ENCODE measurements at places on chromosomes 2 and 18.

GRCh38 chr2:168599738-168600137 lies 143.7 kb downstream of the CERS6 start:
- no peak for DNase-seq

DNA sequence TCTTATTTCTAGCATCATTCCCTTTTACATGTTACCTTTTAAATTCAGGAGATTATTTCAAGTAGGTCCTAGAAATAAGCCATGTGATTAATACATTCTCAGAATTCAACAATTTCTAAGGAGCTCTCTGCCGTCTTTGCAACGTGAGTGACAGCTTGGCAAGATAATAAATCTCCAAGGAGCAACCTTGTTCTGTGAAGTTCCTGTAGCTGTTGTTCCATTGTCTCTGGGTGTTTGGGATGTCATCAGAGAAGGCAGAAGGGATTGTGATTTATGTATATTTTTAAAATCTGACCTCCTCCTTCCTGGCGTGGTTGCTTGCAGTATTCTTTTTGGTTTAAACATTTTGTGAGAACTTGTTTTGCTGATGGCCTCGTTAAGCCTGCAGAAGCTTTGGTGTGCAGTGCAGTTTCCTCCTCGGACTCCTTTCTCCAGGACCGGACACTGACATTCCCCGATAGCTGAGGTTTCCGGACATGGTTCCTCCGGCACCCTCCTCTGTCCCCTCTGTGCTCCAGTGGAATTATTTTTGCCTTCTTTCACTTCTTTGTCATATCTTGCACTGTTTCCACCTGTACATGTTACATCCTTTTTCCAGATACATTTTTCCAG lies 33.7 kb downstream of the RAMP1 start:
- DNase-seq = no peak

DNA sequence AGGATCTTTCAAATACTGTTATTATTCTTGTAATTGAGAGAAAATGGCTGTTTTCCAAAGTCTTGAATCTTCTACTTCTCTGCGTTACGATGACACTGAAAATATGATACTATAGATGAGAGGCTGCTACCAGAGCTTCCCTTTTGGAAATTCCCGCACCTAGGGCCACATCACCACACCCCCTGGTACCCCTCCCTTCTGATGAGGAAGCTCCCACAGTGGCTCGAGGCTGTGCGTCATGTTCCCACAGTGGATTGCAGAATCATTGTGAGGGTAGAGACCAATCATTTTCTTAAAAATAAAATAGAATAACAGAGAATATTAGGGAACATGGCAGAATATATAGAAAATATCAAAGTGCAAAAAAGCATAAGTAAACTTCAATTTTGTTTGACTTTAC lies 268.9 kb upstream of the SMIM21 start:
- DNase-seq = no peak

DNA sequence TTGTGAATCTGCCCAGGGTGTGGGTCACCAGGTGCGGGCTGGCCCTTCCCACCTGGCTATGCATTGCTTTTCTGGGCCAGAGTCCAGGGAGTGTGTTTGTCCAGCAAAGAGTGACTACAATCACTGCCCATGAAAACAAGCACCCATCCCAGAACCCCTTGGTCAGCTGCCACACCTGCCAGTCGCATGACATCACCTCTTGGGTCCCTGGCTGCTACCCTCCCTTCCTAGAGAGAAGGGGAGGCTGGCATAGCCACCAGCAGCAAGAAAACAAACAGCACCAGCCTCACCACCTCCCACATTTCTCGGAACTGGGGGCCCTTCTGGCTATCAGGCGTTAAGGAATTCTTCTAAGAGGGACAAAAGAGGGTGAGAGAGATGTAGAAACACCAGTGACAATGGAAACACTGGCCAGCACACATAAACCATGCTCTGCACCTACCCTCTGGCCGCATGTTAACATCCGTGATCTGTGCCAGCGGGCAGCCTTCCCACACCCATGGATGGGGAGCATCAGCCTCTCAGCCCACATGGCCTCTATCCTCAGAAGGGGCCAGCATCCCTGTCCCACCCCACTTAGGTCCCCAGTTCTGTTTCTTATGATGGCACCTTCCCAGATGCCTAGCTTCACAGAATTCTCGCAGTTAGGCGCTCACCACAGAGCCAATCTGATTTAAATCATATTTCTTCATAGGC lies 109.7 kb upstream of the GLI2 start:
- DNase-seq = no peak

DNA sequence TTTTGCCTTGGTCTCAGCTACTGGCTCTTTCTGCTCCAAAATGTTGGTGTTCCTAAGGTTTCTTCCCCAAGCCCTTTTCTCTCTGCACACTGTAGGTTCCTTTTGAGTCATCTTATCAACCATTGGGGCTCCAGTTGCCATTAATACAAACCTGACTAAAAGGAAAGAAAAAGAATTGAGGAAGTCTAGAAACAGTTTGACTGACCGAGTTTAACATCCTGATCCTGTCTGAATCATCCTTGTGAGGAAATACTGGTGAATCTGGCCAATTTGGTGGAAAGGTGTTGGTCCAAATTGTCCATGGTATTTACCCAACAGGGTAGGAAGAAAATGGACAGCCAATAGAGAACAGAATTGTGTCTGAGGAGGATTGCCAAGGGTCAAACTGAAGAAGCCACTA lies 38.3 kb downstream of the CRYGD start:
- no peak for DNase-seq

- no peak for DNase-seq
Measured at GRCh38 chr2:8743261-8743660, 61.4 kb downstream of the ID2 start.

Data from activated CD8-positive, alpha-beta T cell treated with anti-CD3 and anti-CD28 coated beads, Interleukin-2, amount 10 ng/mL, durations not matched to agents 7 days and 5 days (primary cell).